ENCODE measurements at places on chromosomes 4 and X.

GRCh38 chr4:181728305-181728966 lies 514.8 kb upstream of the TENM3 start:
- no peaks in the 10 kb centered on the region for H3K27me3 ChIP-seq
- no peaks in the 10 kb centered on the region for H3K4me1 ChIP-seq
- no peak overlapping the region for H3K27ac ChIP-seq
- H3K36me3 ChIP-seq: no peaks in the 10 kb centered on the region
- DNase-seq: no peak

- no peak for DNase-seq
- H3K27ac ChIP-seq: no peak overlapping the region
- H3K36me3 ChIP-seq: no peaks in the 10 kb centered on the region
- no peaks in the 10 kb centered on the region for H3K27me3 ChIP-seq
- no peak overlapping the region for H3K4me3 ChIP-seq
- H3K4me1 ChIP-seq: no peaks in the 10 kb centered on the region
Measured at GRCh38 chr4:147137280-147137679, 191.6 kb upstream of the TTC29 start.

DNA sequence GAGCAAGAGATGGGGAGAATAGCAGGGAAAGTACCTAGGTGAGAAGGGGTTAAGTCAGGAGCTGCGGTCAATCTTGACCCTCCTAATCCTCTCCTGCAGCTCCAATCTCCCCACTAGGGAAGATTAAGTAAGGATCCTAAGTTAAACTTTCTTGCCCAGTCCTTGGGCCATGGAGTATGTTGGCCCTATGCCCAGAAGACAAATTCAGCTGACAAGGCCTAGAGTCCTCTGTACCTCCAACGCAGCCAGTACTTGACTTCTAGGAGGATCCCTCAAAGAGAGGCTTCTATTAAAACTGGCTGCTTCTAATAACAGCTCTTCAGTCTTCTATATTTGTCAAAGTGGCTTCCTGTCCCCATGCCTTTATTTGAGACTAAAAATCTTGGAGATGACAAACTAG lies 1.4 kb downstream of the CLDN2 start:
- DNase-seq: no peak
- no peak overlapping the region for H3K4me3 ChIP-seq
- H3K4me1 ChIP-seq: peaks cover 3% of the 10 kb centered on the region
- H3K27ac ChIP-seq: no peak overlapping the region
- no peaks in the 10 kb centered on the region for H3K27me3 ChIP-seq

GRCh38 chrX:51893931-51894696 lies 691 bp downstream of the MAGED1 start:
- no peaks in the 10 kb centered on the region for H3K36me3 ChIP-seq
- H3K4me3 ChIP-seq: peak overlapping the region; percentile 62
- no peak for DNase-seq
- peaks cover 3% of the 10 kb centered on the region for H3K4me1 ChIP-seq

- H3K4me3 ChIP-seq: no peak overlapping the region
- no peak for DNase-seq
- no peaks in the 10 kb centered on the region for H3K4me1 ChIP-seq
- no peaks in the 10 kb centered on the region for H3K27me3 ChIP-seq
- no peaks in the 10 kb centered on the region for H3K36me3 ChIP-seq
Measured at GRCh38 chr4:178480881-178481280, 1038.6 kb upstream of the AGA start.

DNA sequence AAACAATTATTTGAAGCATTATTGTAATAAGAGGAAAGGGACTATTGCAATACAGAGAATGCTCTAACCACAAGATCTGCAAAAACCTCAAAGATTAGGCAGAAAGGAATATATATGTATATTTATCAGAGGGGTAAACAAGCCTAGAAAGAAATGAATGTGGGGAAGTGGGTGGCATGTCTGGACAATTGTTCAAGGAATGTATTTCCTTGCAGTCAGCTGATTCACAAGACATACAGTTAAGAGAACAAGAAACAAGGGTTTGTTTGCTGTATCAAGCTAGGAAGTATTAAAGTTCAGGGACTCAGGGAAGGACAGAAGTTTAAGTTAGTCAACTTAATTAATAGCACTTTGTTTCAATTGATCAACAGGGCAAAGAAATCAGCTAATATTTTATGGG lies 514.7 kb downstream of the CENPC start:
- no peak overlapping the region for H3K4me3 ChIP-seq
- H3K27ac ChIP-seq: no peak overlapping the region
- H3K4me1 ChIP-seq: no peaks in the 10 kb centered on the region
- no peaks in the 10 kb centered on the region for H3K27me3 ChIP-seq
- H3K36me3 ChIP-seq: no peaks in the 10 kb centered on the region
- no peak for DNase-seq

DNA sequence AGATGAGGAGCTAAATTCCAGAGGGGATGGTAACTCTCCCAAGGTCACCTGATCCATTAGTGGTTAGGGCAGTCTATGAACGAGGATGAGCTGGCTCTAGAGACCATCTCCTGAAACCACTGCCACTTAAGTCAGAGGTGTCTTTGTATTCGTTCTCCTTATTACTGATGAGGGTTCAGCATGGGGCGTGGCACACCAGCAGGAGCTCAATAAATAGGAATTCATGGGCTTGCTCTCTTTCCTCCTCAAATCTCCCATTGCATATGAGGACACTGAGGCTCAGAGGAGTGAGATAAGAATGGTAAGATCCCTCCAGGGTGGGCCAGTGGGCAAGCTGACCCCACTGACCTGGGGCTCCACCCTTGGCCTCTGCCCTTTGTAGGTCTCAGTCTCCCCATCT lies 1.7 kb upstream of the GATA1 start:
- no peaks in the 10 kb centered on the region for H3K36me3 ChIP-seq
- DNase-seq: no peak
- H3K4me3 ChIP-seq: no peak overlapping the region
- peaks cover 3% of the 10 kb centered on the region for H3K4me1 ChIP-seq
- no peaks in the 10 kb centered on the region for H3K27me3 ChIP-seq

- peak overlapping the region; percentile 83 for H3K4me3 ChIP-seq
- H3K4me1 ChIP-seq: peaks cover 32% of the 10 kb centered on the region
- no peak for DNase-seq
- H3K27ac ChIP-seq: peak overlapping the region; percentile 94
- H3K36me3 ChIP-seq: peaks cover 11% of the 10 kb centered on the region
Measured at GRCh38 chrX:49042581-49043219, 457 bp downstream of the TFE3 start.

GRCh38 chr4:140344621-140345020 lies 28.8 kb upstream of the SCOC start:
- no peaks in the 10 kb centered on the region for H3K4me1 ChIP-seq
- peaks cover 11% of the 10 kb centered on the region for H3K27me3 ChIP-seq
- H3K27ac ChIP-seq: no peak overlapping the region
- no peaks in the 10 kb centered on the region for H3K36me3 ChIP-seq

DNA sequence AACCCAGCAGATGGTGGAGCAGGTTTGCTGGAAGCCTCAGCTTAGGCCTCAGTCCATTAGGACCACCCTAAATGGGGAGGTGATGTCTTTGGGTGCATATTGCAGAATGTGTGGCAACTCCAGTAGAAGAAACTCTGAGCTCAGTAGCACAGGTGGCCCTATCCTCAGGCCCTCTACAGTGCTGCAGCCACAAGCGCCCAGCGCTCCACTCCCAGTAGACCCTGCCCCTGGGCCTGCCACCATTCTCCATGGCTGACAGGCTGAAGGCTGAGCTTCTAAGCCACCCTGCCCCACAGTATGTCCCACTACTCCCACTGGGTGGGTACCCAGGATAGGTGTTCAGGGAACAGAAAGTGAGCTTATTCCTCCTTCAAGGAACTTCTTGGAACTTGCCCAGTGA lies 162.8 kb upstream of the MAMLD1 start:
- H3K27me3 ChIP-seq: no peaks in the 10 kb centered on the region
- H3K27ac ChIP-seq: no peak overlapping the region
- DNase-seq: no peak
- no peak overlapping the region for H3K4me3 ChIP-seq
- no peaks in the 10 kb centered on the region for H3K4me1 ChIP-seq

- DNase-seq: no peak
- no peaks in the 10 kb centered on the region for H3K27me3 ChIP-seq
- H3K36me3 ChIP-seq: peaks cover 17% of the 10 kb centered on the region
- H3K4me3 ChIP-seq: no peak overlapping the region
- H3K4me1 ChIP-seq: no peaks in the 10 kb centered on the region
Measured at GRCh38 chr4:3416821-3417221, 24.9 kb upstream of the HGFAC start.

DNA sequence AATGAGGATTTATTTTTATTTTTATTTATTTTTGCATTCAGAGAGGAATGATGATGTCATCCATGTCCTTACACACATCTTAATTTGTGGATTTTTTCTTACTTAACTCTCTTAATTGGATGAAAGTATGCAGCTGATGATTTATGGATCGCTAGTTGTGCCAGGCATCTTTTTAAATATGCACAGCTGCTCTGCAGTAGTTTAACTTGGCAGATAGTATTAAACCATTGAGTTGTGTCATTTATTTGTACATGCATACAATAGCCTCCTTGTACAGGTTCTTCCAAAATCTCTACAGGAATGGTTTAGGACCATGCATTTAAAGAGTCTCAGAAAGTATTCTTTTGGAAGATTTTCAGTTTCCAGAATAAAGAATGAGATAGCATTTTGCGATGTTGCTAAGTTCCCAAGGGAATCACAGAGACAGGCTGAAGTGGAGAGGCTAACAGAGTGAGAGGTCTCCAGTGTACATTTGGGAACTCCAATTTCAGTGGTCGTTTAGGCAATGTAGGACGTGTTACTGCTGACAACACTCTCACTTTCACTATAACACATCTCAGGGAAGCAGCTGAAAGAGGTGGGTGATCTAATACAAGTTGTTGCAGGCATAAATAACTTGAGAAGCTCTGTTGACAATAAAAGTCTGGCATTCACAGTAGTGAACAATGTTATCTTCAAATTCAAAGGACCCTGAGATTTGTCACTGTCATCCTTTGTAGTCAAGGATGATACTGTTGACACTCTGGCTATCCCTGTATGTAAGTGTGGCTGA lies 49.9 kb upstream of the SCRG1 start:
- H3K4me3 ChIP-seq: no peak overlapping the region
- H3K27ac ChIP-seq: no peak overlapping the region
- DNase-seq: no peak
- no peaks in the 10 kb centered on the region for H3K36me3 ChIP-seq

DNA sequence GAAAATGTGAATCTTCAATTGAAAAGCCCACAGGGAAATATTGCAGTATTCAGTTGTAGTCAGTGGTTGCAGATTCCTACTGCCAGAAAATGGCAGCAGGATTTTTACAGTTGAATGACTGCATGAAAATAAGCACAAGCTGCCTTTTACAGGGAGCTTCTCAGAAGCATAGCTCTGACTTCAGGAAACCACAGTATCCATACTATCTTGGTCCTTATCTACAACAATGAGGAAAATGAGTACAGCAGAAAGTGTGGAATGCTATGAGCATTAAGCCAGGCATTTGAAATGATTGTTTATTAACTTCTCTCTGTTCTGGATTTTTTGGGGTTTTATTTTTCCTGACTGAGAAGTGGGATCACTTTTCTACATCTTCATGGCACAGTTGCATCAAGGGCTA lies 34.6 kb upstream of the PRRG1 start:
- H3K27me3 ChIP-seq: no peaks in the 10 kb centered on the region
- H3K36me3 ChIP-seq: no peaks in the 10 kb centered on the region
- H3K27ac ChIP-seq: no peak overlapping the region
- H3K4me1 ChIP-seq: no peaks in the 10 kb centered on the region
- no peak overlapping the region for H3K4me3 ChIP-seq
- no peak for DNase-seq

- no peak overlapping the region for H3K4me3 ChIP-seq
- peaks cover 52% of the 10 kb centered on the region for H3K36me3 ChIP-seq
- no peak for DNase-seq
- peaks cover 10% of the 10 kb centered on the region for H3K4me1 ChIP-seq
- H3K27me3 ChIP-seq: no peaks in the 10 kb centered on the region
Measured at GRCh38 chr4:128831531-128832242, 22.2 kb downstream of the JADE1 start.

DNA sequence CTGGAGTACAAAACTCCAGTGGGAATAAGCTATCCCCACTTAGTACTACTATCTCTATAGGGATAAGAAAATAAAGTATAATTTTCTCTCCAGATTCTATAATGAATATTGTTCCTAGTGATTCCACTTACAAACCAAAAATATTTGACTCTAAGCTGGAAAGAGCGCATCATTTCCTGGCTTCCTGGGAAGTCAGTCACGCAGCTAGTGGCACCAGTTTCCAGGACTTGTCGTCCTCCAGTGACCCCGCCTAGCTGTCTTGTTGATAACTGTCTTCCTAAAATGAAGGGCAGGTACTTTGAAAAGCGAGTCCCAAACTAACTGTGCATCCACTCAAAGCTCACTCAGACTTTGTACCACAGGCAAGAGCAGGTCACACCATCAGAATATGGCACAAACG lies 39.3 kb downstream of the LNX1 start:
- no peaks in the 10 kb centered on the region for H3K27me3 ChIP-seq
- no peak for DNase-seq
- H3K27ac ChIP-seq: no peak overlapping the region
- no peaks in the 10 kb centered on the region for H3K36me3 ChIP-seq
- H3K4me1 ChIP-seq: no peaks in the 10 kb centered on the region
- no peak overlapping the region for H3K4me3 ChIP-seq

All from CD4-positive, CD25-positive, alpha-beta regulatory T cell (primary cell).